ENCODE measurements at places on chromosomes 12 and 14.

GRCh38 chr14:26157517-26157916, 440.3 kb downstream of the NOVA1 start:
- DNase-seq = no peak

DNA sequence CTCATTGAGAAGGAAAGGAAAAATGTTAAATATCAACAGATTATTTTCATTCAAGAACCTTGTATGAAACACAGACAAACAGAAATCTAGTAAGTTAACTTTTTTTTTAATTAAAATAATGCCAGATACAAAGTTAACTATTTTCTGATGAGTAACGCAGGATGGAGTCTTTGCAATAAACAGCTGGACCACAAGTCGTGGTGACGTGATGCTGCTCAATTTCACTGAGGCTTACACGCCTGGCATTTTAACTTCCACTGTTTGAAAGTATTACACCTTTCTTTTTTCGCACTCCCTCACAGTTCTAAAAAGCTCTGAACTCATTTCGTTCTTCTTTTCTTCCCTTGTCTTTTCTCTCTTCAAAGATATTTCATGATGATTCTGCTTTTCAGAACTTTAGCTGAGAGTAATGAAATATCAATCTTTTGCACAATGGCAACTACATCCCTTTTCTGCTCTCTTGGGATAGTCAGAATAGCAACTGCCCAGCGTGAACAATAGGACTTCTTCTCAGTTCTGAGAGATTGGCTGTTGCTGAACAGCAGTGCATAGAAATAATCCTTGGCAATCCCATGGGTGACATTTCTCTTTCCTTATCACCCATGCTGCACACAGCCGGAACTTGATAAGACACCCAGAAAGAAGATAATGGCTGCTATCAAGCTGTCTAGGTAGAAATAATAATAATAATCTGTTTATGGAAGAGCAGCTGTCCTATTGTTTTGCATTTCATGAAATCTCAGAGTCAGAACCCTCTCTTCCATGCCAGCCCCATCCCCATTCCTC, 160.5 kb downstream of the BTG1 start:
- no peak for DNase-seq

DNA sequence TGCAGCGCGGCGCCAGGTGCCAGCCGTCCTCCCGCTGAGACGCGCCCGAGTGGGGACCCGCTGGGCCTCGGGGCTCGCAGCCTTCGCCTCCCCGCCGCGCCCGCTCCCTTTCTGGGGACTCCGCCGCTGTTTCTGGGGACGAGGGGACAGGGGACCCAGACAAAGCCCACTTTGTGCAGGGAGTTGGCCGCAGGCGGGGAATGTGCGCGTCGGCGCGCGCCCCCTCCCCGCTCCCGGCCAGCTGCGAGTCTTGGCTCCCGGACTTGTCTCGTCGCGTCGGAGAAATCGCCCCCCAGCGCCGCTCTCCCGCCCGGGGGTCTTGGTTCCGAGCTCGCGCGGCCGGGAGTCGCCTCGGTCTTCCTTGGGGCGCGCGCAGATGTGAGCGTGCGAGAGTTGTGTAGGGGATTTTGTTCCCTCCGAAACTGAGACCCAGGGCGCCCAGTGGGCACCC, 717 bp downstream of the VASH1 start:
- no peak for DNase-seq

- no peak for DNase-seq
Measured at GRCh38 chr14:36857842-36858445, 196.3 kb downstream of the PAX9 start.

DNA sequence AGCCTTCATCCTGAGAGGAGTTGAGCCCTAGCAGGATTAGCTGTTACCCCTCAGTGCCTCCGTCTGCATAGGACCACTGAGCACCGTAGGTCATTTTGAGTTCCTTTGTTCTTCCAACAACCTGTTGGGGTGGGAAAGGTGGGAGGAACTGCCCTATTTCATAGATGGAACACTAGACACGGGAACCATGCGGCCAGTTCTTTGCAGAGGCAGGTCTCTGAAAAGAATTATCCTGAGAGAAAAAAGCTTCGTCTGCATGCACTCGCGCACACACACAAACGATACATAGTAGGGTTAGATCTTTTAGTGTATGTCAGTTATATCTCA, 28.5 kb downstream of the TRAFD1 start:
- DNase-seq = no peak

DNA sequence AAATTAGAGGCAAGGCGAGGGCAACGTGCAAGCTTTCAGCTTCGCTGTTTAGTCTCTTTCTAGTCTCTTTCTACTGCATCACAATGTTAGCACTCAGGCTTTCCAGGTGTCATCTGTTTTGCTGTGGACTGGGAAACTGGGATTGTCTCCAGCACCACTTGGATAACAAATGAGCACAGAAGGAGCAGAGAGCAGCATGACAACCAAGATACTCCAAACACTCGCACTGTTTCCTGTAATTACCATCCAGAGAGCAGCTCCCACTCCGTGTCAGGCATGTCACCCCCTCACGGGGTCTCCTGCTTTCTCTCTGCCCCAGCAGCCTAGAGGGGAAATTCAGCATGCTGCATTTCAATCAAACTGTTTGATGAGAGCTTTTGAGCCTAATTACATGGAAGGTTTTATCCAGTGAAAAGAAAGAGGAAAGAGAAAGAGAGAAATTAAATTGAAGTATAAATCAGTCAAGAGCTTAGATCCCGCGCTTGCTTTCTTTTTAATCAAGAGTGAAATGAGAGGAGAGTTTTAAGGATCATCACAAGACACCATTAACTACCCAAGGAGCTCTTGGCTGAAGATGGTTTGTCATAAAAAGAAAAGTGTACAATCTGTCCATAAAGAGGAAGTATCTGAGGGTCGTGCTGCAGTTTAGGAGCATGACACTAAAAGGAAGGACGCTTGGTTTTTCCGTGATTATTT, 917.7 kb downstream of the DIO2 start:
- DNase-seq = no peak

- DNase-seq = no peak
Measured at GRCh38 chr12:116010467-116010866, 267.0 kb downstream of the MED13L start.

GRCh38 chr12:124396544-124397398, 101.9 kb downstream of the RFLNA start:
- DNase-seq = no peak

DNA sequence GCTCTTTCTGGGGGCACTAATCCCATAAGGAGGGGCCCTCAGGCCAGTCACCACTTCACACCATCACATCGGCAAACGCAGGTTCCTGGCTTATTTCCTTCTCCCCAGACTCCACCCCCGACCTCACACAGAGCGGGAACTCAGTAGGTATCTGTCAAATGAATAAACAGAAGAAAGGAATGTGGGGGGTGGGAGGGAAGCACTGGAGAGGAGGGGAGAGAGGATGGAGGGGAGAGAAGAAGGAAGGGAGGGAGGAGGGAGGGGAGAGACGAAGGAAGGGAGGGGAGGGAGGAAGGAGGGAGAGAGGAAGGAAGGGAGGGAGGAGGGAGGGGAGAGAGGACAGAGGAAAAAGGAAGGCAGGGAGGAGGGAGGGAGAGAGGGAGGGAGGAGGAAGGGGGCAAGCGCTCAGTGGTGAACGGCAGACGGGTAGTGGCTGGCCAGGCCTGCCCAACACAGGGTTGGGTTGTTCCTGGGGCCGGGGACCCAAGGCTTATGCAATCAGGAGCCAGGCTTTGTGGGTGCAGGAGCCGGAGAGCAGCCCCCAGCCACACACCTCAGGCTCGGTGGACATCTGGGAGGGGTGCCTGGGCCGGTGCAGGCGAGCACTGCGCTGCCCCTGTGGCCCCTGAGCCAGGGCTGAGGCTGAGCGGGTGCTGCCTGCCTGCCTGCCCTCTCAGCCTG, 52.6 kb upstream of the FBRSL1 start:
- DNase-seq = no peak

DNA sequence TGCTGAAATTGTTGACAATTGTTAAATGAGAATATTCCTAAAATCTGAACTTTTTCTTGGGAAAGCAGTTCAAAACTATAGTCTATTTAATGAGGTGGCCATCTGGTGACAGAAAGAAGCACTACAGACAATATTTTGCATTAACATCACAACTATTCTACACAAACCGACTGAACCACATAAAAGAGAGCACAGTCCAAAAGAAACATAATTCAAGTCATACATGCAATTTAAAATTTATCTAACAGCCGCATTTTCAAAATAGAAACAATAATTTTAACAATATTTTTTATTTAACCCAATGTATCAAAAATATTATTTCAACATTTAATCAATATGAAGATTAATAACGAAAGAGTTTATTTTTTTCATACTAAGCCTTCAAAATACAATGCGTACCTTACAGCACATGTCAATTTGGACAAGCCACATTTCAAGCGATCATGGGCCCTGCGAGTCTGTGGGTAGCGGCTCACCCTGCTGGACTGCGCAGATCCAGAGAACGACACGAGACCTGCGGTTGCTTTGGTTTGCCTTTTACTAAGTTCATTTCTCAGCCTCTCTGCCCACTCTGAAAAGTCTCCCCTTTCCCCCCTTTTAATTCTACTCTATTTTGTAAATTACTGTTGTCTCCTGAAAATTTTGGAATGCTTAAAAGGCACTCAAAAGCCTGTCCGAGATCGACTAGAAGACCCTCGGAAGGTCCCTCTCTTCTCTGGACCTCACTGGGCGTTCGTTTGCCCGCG, 947 bp upstream of the LRRC9 start:
- no peak for DNase-seq

DNA sequence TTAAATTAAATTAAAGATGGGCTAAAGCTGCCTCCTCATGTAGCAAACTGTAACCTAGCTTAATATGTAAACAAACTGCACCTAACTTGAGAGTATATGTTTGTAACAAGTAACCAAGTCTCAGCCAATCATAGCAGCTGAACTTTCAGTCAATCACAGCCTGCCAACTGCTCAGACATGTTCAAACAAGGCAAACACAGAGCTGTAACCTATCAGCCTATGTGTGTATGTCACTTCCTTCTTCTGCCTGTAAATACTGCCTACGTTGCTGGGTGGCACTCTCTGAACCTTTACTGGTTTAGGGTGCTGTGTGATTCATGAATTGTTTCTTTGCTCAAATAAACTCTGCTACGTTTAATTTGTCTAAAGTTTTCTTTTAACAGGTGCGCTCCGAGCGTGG, 2.9 kb downstream of the SERPINA6 start:
- no peak for DNase-seq

- no peak for DNase-seq
Measured at GRCh38 chr12:7712841-7713442, 1.7 kb downstream of the DPPA3 start.

DNA sequence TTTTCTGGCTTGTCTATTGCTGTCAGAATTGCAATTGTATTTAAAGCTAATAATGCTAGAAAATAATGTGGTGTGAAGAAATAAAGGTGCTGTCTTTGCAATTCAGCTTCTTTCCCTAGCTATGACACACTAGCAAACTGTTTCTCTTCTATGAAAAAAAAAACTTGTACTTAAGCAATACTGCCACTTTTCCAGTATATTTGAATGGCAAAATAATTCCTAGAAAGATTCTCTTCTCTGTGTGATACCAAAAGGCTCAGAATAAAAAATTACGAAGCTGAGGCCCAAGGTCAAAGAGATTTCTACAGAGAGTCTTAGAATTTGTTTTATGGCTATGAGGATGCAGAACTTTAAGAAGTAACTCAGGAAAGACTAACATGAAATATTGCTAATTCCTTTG, 235.5 kb downstream of the ADAMTS20 start:
- DNase-seq = no peak
